NAMALWA (cell line): ENCODE measurements at places on chromosomes 3 and 15.

GRCh38 chr3:72664184-72664975 lies 183.9 kb downstream of the SHQ1 start:
- no peak for DNase-seq

- DNase-seq, result peak; percentile 93
These were observed 23.5 kb downstream of the ZNF80 start for GRCh38 chr3:114213627-114214541.

- DNase-seq, result no peak
These were observed 86.3 kb downstream of the ARNT2 start for GRCh38 chr15:80490431-80490990.

GRCh38 chr15:25397100-25397499 lies 41.7 kb downstream of the UBE3A start:
- no peak for DNase-seq

- DNase-seq, result no peak
These were observed 3.4 kb upstream of the HHLA2 start for GRCh38 chr3:108292905-108293328.

DNA sequence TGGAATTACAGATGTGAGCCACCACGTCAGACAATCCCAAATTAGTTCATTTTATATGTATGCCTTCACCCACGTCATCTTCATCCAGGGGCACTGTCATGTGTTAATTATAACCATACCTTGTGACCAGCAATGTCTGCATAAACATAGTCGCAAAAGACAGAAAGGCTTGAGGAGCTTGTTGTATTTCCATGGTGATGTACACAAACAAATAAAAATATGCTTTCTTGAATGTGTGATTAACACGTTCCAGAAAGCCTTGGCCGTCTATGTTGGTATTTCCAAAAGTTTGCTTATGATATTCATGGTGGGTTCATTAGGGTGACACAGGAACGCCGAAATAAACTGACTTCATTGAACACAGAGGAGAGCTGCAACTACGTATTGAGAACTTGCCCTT lies 524.7 kb upstream of the ZNF717 start:
- DNase-seq, result no peak

DNA sequence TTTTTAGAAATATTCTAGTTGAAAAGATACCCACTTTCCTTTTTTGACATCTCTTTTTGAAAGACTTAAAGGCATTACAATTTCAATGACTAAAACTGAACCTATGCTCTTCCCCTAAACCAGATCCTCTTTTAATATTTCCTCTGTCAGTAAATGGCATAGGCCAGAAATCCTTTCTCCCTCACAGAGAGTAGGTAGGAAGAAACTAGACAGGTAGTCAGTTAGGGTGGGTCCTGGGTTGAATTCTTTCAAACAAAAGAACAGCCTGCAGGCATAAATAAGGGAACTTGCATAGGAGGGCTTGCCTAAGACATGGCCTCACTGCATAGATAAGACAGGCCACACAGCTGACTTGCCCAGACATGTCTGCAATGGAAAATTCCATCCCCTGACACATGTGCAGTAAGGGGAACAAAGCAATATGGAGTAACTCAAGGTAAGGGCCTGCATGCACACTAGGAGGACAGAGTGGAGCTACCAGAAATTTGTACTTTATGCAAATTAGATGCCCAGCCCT lies 23.1 kb downstream of the PLSCR5 start:
- peak; percentile 16 for DNase-seq

GRCh38 chr3:63911873-63912767 lies at the start of gene SCAANT1:
Gene SCAANT1 (minus strand): TSS chr3:63912383.
- DNase-seq, result peak; percentile 67

GRCh38 chr3:152621006-152621868 lies 213.7 kb upstream of the P2RY1 start:
- DNase-seq, result no peak

DNA sequence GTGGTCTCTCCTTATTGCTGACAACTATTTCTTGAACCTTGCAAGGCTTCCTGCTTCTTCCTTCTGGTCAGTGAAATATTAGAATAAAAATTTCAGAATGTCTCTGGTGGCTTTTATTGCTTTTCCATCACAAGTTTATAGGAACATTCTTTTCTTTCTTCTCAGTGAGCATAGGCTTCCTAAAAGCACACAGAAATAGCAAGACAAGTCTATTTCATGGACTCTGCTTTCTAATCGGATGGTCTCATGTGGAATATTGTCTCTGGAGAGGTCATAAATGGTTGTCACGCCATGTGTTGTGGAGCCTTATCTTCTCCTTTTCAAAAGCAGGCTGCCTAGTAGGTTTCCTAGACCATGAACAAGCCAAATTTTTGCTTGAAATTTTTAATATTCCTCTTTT lies 9.8 kb upstream of the PSMD6 start:
- DNase-seq, result no peak

GRCh38 chr3:39108200-39108710 lies 775 bp downstream of the TTC21A start:
- DNase-seq, result peak; percentile 93

- no peak for DNase-seq
These were observed 2.2 kb upstream of the UCN2 start for GRCh38 chr3:48565591-48566400.

- peak; percentile 15 for DNase-seq
These were observed 19.4 kb upstream of the PPP4R2 start for GRCh38 chr3:72977060-72977808.

- no peak for DNase-seq
These were observed 126.8 kb upstream of the RASGRP1 start for GRCh38 chr15:38691377-38691776.

GRCh38 chr3:127260826-127261555 lies 26.9 kb downstream of the PRR20G start:
- no peak for DNase-seq

- DNase-seq, result no peak
These were observed 1.1 kb upstream of the MYH15 start for GRCh38 chr3:108511490-108511889.

DNA sequence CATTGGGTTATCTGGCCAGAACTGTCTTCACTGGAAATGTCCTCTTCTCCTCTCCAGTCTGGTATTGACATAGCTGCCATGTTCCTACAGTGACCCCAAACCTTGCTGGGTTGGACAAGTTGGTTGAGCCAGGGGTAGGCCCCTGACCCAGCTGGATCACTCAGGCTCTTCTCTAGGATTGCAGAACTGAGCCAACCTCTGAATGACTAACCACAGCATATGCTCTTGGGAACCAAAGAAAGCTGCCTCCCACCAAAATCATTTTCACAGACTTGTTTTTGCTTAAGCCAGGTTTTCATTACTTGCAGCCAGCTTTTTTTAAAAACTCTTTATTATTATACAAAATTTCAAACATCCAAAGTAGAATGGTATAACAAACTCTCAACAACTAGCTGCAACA lies 41.4 kb downstream of the FSIP1 start:
- no peak for DNase-seq

DNA sequence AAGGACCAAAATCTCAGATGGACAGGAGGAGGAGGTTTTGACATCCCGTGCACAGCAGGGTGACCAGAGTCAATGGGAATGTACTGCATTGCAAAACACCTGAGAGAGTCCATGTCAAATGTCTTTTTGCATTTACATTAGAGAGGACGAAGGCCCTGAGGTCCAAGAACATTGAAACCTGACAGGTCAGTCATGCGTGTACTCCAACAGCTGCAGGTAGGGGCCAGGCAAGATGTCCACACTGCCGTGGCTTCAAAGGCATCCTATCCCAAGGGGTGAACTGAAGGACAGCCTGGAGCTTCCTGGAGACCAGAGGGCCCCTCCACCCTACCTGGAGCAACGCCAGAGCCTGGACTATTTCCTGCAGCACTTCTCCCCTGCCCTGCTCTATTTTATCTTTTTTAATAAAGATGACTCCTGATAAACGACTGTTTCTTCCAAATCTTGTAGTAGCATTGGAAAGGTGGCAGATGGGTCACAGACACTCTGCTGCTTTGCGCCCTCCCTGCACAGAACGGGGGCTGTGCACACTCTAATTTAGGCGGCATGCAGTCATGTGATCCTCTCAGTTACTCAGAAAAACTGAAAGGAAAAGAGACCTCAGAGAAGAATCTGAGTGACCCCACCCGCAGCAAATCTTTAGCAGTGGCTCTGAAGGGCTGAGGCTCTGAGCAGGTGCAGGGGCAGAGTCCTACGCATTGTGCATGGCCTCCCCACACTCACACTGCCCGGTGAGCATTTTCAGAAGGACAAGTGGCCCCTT lies 68.2 kb downstream of the HMCES start:
- DNase-seq, result no peak

GRCh38 chr3:194270627-194271459 lies 80.3 kb downstream of the CPN2 start:
- no peak for DNase-seq

GRCh38 chr3:150232992-150233451 lies 175.1 kb upstream of the TSC22D2 start:
- DNase-seq, result no peak

- no peak for DNase-seq
These were observed 67.7 kb downstream of the IFT80 start for GRCh38 chr3:160331127-160331937.

DNA sequence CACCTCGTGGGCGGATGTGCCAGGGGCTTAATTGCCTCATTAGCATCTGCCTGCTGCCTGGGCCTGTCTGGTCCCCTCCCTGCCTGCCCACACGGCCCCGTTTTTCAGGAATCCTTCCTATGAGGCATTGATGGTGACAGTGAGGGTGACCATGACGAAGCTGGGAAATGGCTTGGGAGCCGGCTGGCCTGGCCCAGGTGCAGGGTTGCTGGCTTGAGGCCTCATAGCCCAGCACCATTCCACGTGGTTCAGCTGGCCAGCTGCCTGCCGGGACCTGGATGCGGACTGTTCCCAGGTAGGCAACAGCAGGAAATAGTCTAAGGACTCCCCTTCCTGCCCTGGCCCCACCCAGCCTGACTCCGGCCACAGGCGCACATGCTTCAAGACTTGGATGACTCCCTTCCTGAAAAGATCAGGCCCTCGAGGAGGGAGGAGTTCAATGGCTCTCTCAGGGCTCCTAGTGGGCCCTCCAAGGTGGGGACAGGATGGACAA lies 8.9 kb upstream of the DUSP7 start:
- DNase-seq, result no peak

DNA sequence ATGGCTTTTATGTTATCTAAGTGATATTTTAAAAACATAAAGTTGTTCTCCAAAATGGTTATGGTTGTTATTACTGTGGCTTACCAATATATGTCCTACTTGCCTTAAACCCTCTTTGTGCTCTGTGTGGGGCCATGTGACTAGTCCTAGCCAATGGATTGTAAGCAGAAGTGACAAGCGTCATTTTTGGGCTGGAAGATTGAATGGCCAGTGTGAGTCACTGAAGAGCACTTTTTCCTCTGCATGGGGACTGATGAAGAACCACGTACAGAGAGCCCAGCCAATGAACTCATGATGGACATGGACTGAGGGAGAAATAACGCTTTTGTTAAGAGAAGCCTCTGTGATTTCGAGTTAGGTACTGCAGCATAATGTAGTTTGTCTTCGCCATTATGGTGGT lies 332.7 kb downstream of the EDEM1 start:
- peak; percentile 26 for DNase-seq

DNA sequence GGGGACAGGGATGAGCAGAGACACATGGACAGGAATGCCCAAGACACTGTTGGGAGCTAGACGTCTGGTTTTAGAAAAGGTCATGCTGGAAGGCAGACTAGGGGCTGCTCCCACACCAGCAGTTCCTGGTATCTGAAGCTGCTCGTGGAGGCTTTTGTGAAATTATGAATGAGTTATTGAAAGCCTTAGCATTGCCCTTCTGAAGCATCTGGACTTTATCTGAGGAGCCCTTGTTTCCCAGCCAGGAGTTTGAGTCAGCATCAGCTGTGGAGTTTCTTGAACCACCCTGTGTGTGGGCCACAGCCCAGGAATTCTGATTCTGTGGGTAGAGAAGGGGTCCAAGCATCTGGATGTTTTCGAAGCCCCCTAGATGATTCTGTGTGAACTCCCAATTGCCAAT lies 258.7 kb downstream of the SLCO3A1 start:
- no peak for DNase-seq

GRCh38 chr3:169869484-169870220 lies at the start of gene LRRC31:
Gene LRRC31 (minus strand): TSS chr3:169869935. CDS start chr3:169869807, 128 bp downstream.
- no peak for DNase-seq

GRCh38 chr3:57689367-57690053 lies 3.4 kb downstream of the DENND6A start:
- DNase-seq, result no peak

DNA sequence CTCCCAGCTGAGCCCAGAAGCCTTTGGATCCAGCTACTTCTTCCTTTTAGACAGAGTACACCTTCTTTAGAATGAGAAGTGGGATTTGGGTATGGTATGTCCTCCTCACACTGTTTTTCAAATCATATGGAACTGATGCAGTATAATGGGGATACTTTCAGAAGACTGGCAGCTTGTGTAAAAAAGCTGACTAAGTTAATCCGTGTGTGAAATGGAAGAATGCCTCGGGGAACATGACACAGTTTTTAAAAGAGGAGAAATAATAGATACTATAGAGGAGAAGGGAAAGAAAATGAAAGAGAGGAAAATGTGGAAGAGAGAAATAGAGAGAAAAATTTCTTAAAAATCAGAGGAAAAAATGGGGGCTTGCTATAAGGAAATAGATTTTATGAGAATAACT lies 47.7 kb downstream of the TUSC7 start:
- DNase-seq, result no peak

DNA sequence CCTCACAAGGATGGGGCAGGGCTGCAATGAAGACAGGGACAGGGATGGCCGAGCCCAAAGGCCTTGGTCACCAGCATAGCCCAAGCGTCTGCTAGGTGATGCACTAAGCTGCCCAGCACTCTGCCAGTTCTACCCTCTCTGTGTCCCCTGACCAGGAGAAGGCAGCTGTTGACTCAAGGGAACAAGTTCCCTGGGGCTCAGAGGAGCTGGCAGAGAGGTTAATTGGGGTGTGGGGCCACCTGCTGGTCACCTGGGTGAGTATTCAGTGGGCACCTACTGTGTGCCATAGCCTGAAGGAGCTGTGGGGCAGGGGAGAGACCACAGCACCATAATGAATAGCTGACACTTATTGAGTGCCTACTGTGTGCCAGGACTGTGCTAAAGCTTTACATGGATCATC lies 22.0 kb upstream of the DOCK3 start:
- peak; percentile 26 for DNase-seq

DNA sequence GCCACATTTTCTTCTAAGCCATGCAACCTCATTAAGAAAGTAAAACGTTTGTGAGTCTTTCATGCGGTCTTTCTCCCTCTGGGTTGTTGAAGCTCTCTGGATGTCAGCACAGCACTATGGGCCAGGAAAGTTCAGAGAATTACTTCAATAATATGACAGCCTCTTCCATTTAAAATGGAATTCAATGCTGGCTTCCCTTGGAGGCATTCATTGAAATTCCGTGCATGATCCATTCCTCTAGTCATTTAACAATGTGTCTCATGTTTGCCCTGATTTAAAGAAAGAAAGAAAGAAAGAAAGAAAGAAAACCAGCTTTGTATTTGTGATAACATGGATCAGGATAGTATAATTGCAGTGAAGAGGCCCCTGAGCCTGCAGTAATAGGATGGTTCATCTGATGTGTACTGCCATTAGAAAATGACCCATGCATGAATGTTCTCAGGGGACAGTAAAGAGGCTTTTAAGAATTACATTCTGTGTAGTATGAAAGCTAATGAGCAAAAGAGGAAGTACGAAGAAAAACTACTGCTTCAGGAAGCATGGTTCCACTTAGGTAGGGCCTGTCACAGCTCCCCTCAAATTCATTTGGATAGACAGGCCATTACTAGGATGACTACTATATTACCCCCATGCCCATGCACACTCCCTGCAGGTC lies 146.0 kb downstream of the ARPP21 start:
- peak; percentile 42 for DNase-seq

GRCh38 chr15:64236156-64236894 lies 73.5 kb upstream of the PPIB start:
- DNase-seq, result no peak
